ENCODE measurements at places on chromosomes 12 and 14.
A peak's percentile ranks its signal among the peaks of the same experiment; 100 is the strongest.

GRCh38 chr12:63844391-63845341 lies at the start of gene SRGAP1:
Gene SRGAP1 (plus strand): TSS chr12:63844700. CDS start chr12:63844817, 117 bp downstream.
- H3K36me3 ChIP-seq = no peaks in the 10 kb centered on the region
- H3K4me3 ChIP-seq = peak within 1 kb of the TSS; percentile 91
- DNase-seq = peak; percentile 44
- no peaks in the 10 kb centered on the region for H3K27me3 ChIP-seq
- H3K4me1 ChIP-seq = peaks cover 38% of the 10 kb centered on the region
- H3K27ac ChIP-seq = peak within 1 kb of the TSS; percentile 65

GRCh38 chr14:103740991-103741689 lies 25.5 kb downstream of the ZFYVE21 start:
- H3K4me3 ChIP-seq = no peak overlapping the region
- no peaks in the 10 kb centered on the region for H3K27me3 ChIP-seq
- DNase-seq = no peak
- H3K36me3 ChIP-seq = peaks cover 11% of the 10 kb centered on the region
- H3K4me1 ChIP-seq = peaks cover 24% of the 10 kb centered on the region

GRCh38 chr12:123816896-123817537 lies 54.9 kb downstream of the DNAH10 start:
- no peak overlapping the region for H3K4me3 ChIP-seq
- no peaks in the 10 kb centered on the region for H3K4me1 ChIP-seq
- H3K27ac ChIP-seq = no peak overlapping the region
- no peak for DNase-seq

- H3K36me3 ChIP-seq = no peaks in the 10 kb centered on the region
- no peak for DNase-seq
- no peak overlapping the region for H3K4me3 ChIP-seq
- H3K4me1 ChIP-seq = peaks cover 45% of the 10 kb centered on the region
- no peak overlapping the region for H3K27ac ChIP-seq
Measured at GRCh38 chr12:48000878-48001504, 3.3 kb downstream of the COL2A1 start.

- peaks cover 4% of the 10 kb centered on the region for H3K27me3 ChIP-seq
- H3K4me1 ChIP-seq = no peaks in the 10 kb centered on the region
- no peak overlapping the region for H3K4me3 ChIP-seq
- H3K36me3 ChIP-seq = no peaks in the 10 kb centered on the region
Measured at GRCh38 chr12:12010277-12011039, 60.3 kb upstream of the BCL2L14 start.

- no peak overlapping the region for H3K4me3 ChIP-seq
- DNase-seq = no peak
- H3K36me3 ChIP-seq = no peaks in the 10 kb centered on the region
- H3K27me3 ChIP-seq = no peaks in the 10 kb centered on the region
- no peak overlapping the region for H3K27ac ChIP-seq
Measured at GRCh38 chr14:71220462-71220861, 313.2 kb downstream of the PCNX1 start.

- no peak overlapping the region for H3K27ac ChIP-seq
- no peak overlapping the region for H3K4me3 ChIP-seq
- peaks cover 29% of the 10 kb centered on the region for H3K4me1 ChIP-seq
- no peak for DNase-seq
- no peaks in the 10 kb centered on the region for H3K27me3 ChIP-seq
Measured at GRCh38 chr12:3047961-3048360, 29.2 kb upstream of the TSPAN9 start.

- H3K4me1 ChIP-seq = peaks cover 3% of the 10 kb centered on the region
- peaks cover 1% of the 10 kb centered on the region for H3K27me3 ChIP-seq
- DNase-seq = no peak
Measured at GRCh38 chr12:109635717-109636116, 62.1 kb downstream of the MVK start.

DNA sequence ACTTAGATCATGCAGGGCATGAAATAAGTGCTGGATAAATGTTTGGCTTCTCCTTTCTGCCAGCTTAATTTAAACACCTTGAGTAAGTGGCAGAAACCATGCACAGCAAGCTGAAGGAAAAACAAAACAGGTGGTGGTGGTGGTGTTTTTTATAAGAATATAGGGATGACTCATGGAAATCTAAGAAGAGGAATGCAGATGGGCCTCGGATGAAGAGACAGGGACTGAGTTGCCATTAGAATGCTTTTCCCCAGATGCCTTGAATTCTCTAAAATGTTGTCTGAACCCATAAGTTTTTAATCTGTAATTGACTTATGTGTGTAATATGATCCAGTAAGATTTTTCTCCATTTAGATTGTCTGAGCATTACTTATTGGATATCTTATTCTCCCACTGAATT lies 93.1 kb upstream of the ZDHHC17 start:
- no peak overlapping the region for H3K4me3 ChIP-seq
- no peaks in the 10 kb centered on the region for H3K36me3 ChIP-seq
- no peak overlapping the region for H3K27ac ChIP-seq
- 0 out of 3 replicates have a peak, but pooled peaks cover under 1% of the 10 kb centered on the region for H3K27me3 ChIP-seq
- DNase-seq = no peak

DNA sequence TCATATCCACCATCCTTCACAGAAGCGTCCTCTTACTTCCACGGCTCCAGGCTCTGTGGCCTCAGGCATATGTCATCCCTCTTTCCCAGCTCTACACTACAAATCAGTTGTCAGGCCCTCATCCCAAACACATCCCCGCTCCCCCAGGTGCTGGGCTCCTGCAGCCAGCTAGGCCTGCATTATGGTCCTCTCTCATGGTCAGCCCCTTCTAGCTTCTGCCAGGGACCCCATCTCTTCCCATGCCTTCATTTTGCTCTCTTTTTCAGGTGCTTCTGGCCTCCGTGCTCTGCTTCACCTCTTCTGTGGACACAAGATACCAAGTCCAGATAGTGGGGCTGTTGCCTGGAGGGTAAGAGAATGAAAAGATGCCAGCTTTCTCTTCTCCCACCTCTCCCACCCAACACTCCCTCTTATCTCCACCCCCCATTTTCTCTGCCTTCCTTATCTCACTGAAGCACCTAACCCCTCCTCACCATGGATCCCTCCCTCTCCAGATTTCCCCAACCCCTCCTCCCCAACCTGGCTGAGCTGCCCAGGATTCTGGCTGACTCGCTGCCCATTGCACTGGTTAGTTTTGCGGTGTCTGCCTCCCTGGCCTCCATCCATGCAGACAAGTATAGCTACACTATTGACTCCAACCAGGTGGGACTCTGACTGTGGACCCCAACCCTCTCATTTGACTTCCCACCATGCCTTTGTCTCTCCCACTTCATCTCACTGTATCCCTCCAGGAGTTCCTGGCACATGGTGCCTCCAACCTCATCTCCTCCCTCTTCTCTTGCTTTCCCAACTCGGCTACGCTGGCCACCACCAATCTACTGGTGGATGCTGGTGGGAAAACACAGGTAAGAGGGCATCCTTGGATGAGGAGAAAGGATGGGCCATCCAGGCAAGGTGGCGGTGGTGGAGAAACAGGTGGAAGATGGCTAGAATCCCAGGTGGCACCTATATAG lies 10.4 kb downstream of the B4GALNT1 start:
- H3K4me3 ChIP-seq = no peak overlapping the region
- peaks cover 47% of the 10 kb centered on the region for H3K4me1 ChIP-seq
- H3K27ac ChIP-seq = no peak overlapping the region
- no peaks in the 10 kb centered on the region for H3K36me3 ChIP-seq

Measured in HepG2 (cell line).